Right kidney (tissue), 9 donors: ENCODE measurements at places on chromosomes 2 and 18.

GRCh38 chr18:44802508-44802907 is 121.8 kb downstream of the SETBP1 start:
- no peak for DNase-seq

DNA sequence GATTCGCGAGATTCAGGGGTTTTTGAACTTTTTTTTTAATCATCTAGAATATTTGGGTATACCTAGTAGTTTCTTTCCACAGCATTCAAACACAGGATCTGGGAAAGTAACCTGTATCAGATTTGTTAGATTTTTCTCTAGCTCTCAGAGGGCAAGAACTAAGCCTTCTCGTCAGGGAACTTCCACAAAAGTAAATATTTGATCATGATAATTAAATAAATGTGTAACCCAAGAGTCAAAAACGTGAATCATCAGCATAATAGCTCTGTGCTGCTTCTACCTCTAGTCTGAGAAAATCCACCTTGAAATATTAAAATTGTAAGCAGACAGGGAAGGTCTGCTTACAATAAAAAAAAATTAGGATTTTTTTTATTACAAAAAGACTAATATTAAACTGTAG is 225.7 kb upstream of the SPOPL start:
- DNase-seq, result no peak

DNA sequence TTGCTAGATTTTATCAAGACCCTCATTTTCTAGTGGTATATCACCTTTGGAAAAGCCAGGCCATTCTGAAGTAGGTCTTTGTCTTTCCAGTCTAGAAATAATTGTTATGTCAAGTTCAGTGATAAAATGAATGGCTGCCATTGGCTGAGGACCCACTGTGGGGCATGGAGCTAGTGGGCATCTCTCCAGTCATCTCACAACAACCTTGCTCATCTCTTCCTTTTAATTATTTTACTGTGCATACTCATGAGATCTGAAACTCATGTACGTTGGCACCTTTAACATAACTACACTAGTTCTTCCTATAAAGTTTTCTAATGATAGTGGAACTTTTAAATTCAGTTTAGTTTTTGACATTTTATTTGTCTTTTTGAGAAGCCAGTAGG is 240.9 kb downstream of the SLC8A1 start:
- DNase-seq, result no peak

- DNase-seq, result no peak
Measured at GRCh38 chr2:160241251-160242137, 41.4 kb upstream of the ITGB6 start.

DNA sequence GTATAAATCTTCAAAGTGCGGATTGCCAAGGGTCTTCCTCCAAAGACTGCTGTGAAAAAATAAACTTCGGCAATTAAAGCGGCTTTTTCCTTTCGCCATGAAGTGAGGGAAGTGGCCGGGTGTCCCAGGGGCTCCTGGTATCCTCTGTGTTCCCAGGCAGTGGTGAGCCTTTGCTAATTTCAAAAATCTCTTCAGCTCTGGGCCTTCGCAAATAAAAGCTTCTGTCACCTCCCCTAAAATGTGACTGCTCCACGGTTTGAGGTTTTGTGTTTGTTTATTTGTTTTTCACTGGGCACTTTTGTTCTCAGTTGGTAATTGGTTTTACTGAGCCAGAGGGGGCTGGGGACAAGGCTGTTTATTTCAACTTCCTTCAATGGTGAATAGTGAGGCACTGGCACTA is 270.1 kb upstream of the POU3F3 start:
- DNase-seq, result no peak
